Vagina (tissue), 2 donors: ENCODE measurements at places on chromosomes 1 and 21. TPM values are rescaled to one million over a fixed set of nuclear protein-coding genes. Genes with fewer than 3 reads are reported as not detected.
A peak's percentile ranks its signal among the peaks of the same experiment; 100 is the strongest.

Gene KIF2C
- 3.4 TPM for total RNA-seq

GRCh38 chr21:41366522-41367151 lies 4.8 kb downstream of the MX2 start:
- H3K27ac ChIP-seq, result no peak overlapping the region
- no peak for DNase-seq
- H3K4me3 ChIP-seq, result no peak overlapping the region

Gene S100A8
- total RNA-seq, result 1,155 TPM

Gene DHCR24
- total RNA-seq, result 141 TPM

GRCh38 chr1:165699577-165699976 lies 1.2 kb upstream of the ALDH9A1 start:
- H3K27ac ChIP-seq, result no peak overlapping the region
- no peak overlapping the region for H3K4me3 ChIP-seq
- no peak for DNase-seq
- H3K36me3 ChIP-seq, result no peaks in the 10 kb centered on the region
- peaks cover 32% of the 10 kb centered on the region for H3K4me1 ChIP-seq

DNA sequence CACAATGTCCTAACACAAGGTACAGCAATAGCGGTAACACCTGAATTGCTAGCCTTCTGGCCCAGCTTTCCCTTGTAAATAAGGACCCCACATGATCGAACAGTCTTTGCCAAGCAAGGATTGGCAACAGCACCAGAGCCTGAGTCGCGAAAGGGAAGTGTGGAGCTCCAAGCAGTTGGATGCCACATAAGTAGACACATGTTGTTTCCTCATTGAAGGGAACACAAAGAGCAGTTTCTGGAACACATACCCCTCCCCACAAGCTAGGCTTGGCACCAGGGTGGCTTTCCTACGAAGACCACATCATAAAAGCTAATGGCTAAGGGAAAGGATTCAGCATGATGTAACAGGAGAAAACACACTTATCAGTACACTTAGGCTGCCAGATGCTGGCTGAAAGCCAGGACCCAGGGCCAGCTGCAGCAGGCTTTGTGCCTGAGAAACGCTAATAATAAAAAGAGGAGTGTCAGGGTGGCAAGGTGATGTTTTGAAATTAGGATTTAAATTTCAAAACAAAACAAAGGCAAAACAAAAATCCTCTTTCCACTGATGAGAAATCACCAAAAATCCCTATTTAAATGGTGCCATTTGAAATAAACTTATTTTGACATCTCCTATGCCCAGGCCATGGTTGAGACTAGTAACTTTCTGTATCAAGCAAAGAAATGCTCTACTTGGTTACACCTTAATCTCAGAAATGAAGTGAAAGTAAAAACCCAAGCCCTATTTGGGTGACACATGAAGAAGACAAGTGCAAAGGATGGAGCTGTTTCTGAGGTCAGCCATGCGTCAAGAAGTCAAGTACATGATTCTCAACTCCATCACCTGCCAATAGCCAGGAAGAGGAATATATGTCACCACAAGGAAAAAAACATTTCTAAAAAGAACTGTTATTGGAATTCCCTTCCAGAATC lies 11.9 kb upstream of the CPLANE2 start:
- no peak overlapping the region for H3K4me3 ChIP-seq
- peaks cover 55% of the 10 kb centered on the region for H3K4me1 ChIP-seq
- H3K36me3 ChIP-seq, result peaks cover 18% of the 10 kb centered on the region
- no peaks in the 10 kb centered on the region for H3K27me3 ChIP-seq
- peak overlapping the region; percentile 87 for H3K27ac ChIP-seq

GRCh38 chr1:23930861-23931490 lies 17.8 kb upstream of the CNR2 start:
- H3K4me1 ChIP-seq, result no peaks in the 10 kb centered on the region
- H3K27ac ChIP-seq, result peak overlapping the region; percentile 14
- DNase-seq, result no peak
- H3K36me3 ChIP-seq, result no peaks in the 10 kb centered on the region
- no peak overlapping the region for H3K4me3 ChIP-seq

DNA sequence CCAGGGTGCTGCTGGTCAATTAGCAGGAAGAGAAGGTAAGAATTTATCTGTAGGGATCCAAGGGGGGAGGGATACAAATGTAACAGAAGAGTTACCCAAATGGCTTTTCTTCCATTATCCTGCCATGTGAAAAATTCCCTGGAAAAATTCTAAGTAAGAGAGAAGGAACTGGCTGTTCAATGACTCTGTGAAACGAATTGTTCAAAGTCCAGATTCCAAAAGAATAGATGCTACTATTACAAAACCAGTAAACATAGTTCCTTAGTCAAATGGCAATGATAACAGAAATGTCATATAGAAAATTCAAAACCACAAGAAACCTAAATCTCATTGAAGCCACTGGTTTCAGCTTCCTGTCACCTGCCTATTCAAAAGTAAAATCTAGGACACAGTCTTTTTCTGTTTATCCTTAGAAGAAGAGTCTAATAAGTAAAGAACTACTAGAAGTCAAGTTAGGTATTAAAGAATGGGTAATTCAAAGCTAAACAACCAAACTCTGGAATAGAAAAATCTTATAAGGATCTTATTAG lies 102.6 kb downstream of the ZNF644 start:
- DNase-seq, result no peak
- H3K4me3 ChIP-seq, result no peak overlapping the region
- H3K36me3 ChIP-seq, result no peaks in the 10 kb centered on the region
- no peaks in the 10 kb centered on the region for H3K27me3 ChIP-seq

DNA sequence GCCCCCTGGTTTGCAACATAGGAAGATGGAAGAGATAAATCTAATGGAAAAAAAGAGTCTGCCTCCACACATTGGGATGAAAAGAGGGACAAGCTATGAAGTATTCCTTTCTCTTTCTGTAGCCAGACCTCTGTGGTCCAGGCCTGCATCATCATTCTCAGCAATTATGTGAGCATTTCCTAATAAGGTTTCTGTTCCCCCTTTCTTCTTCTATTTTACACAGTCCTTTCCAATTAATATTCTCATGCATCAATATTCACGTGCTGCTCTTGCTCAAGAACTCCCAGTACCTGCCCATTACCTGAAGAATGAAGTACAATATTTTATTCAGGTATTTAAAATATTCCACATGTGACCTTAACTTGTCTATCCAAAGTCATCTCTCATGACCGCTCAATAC lies 8.2 kb upstream of the SLC30A1 start:
- DNase-seq, result no peak
- H3K27me3 ChIP-seq, result no peaks in the 10 kb centered on the region
- peaks cover 11% of the 10 kb centered on the region for H3K4me1 ChIP-seq
- no peaks in the 10 kb centered on the region for H3K36me3 ChIP-seq

- no peaks in the 10 kb centered on the region for H3K4me1 ChIP-seq
- H3K36me3 ChIP-seq, result no peaks in the 10 kb centered on the region
- no peak for DNase-seq
- H3K4me3 ChIP-seq, result no peak overlapping the region
These were observed 566.8 kb upstream of the TMPRSS15 start for GRCh38 chr21:18970416-18970815.

DNA sequence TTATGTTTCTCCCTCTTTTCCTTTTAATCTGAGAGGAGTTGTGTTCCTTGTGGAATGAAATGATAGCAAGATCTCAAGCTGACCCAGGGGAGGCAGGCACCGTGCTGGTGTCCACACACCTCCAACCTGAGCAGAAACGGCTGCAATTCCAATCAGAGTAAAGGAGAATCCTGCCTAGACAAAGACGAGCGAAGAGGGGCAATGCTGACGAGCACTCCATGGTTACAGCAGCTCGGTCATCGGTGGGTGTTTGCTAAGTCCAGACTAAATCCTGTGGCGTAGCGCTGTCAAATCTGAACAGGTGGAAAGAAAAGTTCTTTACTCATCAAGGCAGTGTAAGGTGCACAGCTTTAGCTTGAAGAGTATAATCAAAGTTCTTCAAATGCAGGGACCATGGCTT lies 74.8 kb downstream of the PLD5 start:
- no peaks in the 10 kb centered on the region for H3K36me3 ChIP-seq
- no peaks in the 10 kb centered on the region for H3K4me1 ChIP-seq
- H3K27me3 ChIP-seq, result no peaks in the 10 kb centered on the region
- no peak overlapping the region for H3K27ac ChIP-seq

GRCh38 chr1:119002028-119002686 lies 14.0 kb upstream of the TBX15 start:
- peak; percentile 34 for DNase-seq
- H3K36me3 ChIP-seq, result no peaks in the 10 kb centered on the region
- peaks cover 5% of the 10 kb centered on the region for H3K27me3 ChIP-seq
- H3K4me3 ChIP-seq, result no peak overlapping the region
- H3K4me1 ChIP-seq, result peaks cover 27% of the 10 kb centered on the region

DNA sequence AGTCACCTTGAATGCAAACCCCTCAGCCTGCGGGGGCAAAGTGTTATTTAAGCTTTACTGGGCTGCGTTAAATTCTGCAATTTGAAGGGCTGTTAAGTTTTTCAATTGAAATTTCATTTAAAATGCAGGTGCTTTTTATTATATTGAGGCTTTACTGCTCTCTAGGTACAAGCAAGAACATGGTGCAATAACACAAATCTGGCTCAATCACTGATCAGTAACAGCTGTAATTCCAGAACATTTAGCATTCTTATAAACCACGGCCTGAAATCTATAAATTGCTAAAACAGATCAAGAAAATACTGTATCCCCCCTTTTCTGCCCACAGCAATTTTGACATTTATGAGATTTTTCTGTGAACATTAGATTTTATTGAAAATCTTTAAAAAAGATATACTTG lies 322.8 kb downstream of the KCTD3 start:
- no peak for DNase-seq
- H3K4me1 ChIP-seq, result no peaks in the 10 kb centered on the region
- H3K4me3 ChIP-seq, result no peak overlapping the region
- H3K27me3 ChIP-seq, result no peaks in the 10 kb centered on the region

- H3K27me3 ChIP-seq, result no peaks in the 10 kb centered on the region
- DNase-seq, result no peak
- no peaks in the 10 kb centered on the region for H3K36me3 ChIP-seq
- no peaks in the 10 kb centered on the region for H3K4me1 ChIP-seq
- no peak overlapping the region for H3K27ac ChIP-seq
- no peak overlapping the region for H3K4me3 ChIP-seq
These were observed 97.4 kb upstream of the GFI1 start for GRCh38 chr1:92583821-92584760.

- H3K4me3 ChIP-seq, result no peak overlapping the region
- H3K27me3 ChIP-seq, result no peaks in the 10 kb centered on the region
- no peaks in the 10 kb centered on the region for H3K4me1 ChIP-seq
- H3K36me3 ChIP-seq, result no peaks in the 10 kb centered on the region
- no peak overlapping the region for H3K27ac ChIP-seq
- DNase-seq, result no peak
These were observed 36.6 kb upstream of the HSD3B1 start for GRCh38 chr1:119470377-119470776.

GRCh38 chr1:8862528-8862927 lies 16.0 kb downstream of the ENO1 start:
- H3K27ac ChIP-seq, result no peak overlapping the region
- H3K36me3 ChIP-seq, result peaks cover 15% of the 10 kb centered on the region
- H3K27me3 ChIP-seq, result no peaks in the 10 kb centered on the region
- peaks cover 13% of the 10 kb centered on the region for H3K4me1 ChIP-seq
